ENCODE measurements at places on chromosomes 12 and 14.
A peak's percentile ranks its signal among the peaks of the same experiment; 100 is the strongest.

- DNase-seq = no peak
These were observed 836 bp downstream of the AAAS start for GRCh38 chr12:53320352-53321195.

- DNase-seq = peak; percentile 41
These were observed 498.4 kb downstream of the RMST start for GRCh38 chr12:97960741-97961608.

- peak; percentile 29 for DNase-seq
These were observed 233.3 kb upstream of the FOXN3 start for GRCh38 chr14:89650077-89650978.

- DNase-seq = no peak
These were observed 88.5 kb upstream of the ANO2 start for GRCh38 chr12:6033546-6033945.

GRCh38 chr12:130044991-130045621 is 117.2 kb upstream of the FZD10 start:
- DNase-seq = no peak

DNA sequence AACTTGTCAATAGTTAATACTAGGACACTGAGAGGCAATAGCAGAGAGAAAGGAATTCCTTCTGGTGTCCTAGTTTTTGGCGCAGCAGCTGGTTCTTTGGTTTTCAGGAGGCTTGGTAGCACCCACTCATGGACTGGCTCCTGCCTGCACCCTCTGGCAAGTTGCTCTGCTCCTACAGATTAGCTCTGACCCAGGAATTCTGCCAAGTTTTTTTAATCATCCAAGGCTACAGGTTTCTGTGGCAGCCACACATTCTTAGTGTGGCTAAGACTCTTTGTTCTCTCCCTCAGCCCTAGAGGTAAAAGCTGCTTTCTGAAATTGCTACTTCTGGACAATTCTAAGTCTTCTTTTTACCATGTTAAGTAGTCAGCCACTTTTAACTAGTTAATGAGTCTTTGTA is 72.0 kb upstream of the FKBP4 start:
- DNase-seq = no peak

DNA sequence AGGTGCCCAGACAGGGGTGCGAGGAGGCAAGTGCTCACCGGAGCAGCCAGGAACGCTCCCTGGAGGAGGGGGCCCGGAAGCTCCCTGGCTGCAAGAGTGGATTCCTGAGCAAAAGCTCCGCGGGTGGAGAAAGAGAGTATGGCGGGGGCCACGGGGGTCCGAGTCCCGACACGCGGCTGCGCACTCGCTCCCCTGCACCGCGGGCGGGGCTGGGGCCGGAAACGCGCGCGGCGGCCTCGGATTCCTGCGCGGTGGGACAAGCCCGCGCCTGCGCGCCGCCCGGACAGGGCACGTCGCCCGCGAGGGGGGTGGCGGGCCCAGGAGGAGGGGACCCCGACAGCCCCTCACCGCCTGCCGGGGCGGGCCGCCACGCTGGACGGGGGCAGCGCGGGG is 27.8 kb upstream of the GPR132 start:
- peak; percentile 68 for DNase-seq

GRCh38 chr14:100294213-100294962 is 11.9 kb downstream of the SLC25A29 start:
- no peak for DNase-seq

- no peak for DNase-seq
These were observed 40.1 kb upstream of the YAF2 start for GRCh38 chr12:42278128-42278510.

DNA sequence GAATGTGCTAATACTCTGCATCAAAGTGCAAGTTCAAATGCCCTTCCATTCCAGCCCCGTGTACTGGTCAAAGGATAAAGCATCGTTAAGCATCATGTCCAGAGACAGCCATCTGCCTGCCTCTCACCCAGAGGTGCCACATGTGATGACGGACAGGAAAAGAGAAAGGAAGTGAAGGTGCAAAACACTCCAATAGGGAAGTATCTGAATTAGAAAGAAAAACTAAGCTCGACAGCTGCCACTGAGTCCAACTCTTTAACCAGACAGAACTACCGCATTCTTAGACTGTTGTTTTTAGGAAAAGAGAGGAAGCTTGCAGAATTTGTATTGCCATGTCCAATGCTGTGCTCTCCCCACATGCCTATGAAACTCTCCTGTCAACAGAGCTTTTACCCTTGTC is 465.0 kb upstream of the SOX5 start:
- DNase-seq = no peak

DNA sequence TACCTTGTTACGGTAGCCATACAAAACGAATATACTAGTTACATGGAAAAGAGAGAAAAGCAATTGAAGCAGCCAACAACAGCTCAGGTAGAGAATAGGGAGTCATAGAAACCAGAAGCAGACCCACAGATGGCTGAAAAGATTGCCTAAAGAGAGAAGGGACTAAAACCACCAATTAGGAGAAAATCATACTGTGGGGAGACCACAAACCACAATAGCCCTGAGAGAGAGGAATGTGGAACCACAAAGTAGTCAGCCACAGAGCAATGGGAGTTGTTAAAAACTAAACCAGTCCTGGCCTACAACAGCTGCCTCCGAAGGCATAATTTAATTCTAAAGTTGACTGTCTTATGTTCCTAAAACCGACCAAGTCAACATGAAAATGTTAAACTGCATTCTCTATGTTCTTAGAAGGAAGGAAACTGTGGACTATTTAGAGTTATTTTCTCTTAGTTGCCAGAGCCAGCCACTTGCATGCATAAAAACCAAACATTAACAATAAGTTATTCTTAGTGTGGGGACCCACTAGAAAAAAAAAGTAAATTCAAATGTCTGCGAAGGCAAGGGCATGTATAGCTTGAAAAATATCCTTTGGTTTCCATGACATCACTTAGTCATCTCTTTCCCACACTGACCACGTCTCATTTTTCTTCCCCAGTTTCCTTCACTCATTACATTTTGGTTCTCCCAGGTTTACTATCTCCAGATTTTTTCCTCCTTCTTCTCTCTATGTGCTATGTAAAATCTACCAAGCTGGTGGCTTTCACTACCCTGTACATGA is 398.1 kb downstream of the NOVA1 start:
- DNase-seq = peak; percentile 21
